Heart left ventricle (tissue), 16 donors: ENCODE measurements at places on chromosomes 7 and 10. TPM values are rescaled to one million over a fixed set of nuclear protein-coding genes. Genes with fewer than 3 reads are reported as not detected.

The PARD3 gene
- 51.4 TPM for total RNA-seq

DNA sequence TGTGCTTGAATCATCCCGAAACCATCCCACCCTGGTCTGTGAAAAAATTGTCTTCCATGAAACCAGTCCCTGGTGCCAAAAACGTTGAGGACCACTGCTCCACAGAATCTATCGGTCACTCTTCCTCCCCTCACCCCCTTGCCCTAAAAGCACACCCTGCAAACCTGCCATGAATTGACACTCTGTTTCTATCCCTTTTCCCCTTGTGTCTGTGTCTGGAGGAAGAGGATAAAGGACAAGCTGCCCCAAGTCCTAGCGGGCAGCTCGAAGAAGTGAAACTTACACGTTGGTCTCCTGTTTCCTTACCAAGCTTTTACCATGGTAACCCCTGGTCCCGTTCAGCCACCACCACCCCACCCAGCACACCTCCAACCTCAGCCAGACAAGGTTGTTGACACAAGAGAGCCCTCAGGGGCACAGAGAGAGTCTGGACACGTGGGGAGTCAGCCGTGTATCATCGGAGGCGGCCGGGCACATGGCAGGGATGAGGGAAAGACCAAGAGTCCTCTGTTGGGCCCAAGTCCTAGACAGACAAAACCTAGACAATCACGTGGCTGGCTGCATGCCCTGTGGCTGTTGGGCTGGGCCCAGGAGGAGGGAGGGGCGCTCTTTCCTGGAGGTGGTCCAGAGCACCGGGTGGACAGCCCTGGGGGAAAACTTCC, 784 bp upstream of the SERPINE1 start:
- peak; percentile 79 for DNase-seq

DNA sequence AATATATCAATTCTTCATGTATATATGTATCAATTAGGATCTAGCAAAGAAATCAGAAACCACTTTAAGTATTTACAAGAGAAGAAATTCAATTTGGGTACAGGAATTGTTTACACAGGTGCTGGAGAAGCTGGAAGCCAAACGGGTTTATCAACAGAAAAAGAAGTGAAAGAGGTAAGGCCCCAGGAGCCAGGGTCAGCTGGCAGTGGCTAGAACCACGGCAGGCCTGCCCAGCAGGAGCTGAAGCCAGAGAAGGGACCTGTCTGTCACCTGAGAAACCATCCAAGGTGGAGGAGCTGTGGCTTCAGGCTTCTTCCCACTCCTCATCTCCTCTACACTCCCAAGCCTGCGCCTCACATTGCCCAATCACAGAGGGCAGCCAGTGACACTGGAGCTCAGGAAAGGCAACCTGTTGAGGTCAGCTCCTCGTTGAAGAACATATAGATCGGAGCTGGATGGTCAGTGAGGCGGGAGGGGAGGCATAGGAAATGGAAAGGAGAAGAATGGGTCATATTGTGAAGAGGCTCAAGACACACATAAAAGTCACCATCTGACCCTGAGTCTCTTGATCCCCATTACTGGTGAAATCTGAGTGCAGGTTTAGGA, 182.6 kb downstream of the REEP3 start:
- no peak for DNase-seq

- no peak for DNase-seq
Observed at GRCh38 chr7:112084520-112084971, 121.7 kb downstream of the DOCK4 start.

DNA sequence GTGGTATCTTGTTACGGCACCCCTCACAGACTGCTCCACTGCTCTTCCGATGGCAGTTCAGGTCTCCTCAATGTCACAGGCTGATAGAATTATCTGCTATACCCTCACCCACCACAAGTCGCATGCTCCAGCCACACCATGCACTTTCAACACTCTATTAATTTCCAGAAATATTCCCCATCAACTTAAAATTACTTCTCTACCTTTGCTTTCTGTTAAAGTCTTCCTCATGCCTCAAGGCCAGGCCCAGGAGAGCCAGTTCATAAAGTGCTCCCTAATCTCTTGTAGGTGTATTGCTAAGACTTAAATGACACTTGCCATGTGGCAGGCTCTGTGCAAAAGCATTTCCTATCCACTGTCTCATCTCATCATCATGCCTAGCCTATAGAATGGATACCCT, 105.9 kb upstream of the ARID5B start:
- no peak for DNase-seq
